ENCODE measurements at places on chromosomes 16 and 17.

- no peak for DNase-seq
These were observed 4.4 kb downstream of the SOX9 start for GRCh38 chr17:72125226-72125651.

GRCh38 chr17:82387705-82388106 lies 16.1 kb downstream of the UTS2R start:
- DNase-seq: no peak

DNA sequence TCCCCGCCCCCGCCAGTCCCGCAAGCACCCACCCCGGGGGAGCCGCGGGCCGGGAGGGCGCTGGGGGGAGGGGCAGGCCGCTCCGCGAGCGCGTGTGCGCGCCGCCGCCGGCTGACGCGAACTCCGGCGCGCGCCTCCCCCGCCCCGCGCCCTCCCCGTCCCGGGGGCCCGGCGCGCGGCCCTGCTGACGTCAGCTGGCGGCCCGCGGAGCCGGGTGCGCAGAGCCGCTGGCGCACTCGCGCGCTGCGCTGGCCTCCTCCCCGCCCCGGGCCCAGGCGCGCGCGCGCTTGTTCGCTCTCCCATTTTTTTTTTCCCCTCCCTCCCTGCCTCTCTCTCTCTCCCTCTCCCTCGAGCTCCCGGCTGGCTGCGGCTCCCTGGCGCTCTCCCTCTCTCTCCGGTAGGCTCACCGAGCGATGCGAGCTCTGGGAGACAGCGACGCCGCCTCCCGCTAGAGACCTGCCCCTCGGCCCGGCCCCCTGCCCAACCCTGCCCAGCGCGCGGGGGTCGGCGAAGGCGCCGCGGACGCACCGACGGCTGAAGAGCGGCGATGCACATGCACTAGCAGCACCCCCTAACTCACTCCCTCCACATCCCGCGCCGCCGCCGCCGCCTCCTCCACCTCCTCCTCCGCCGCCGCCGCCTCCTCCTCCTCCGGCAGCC lies at the start of gene GNAO1:
Gene GNAO1 (plus strand): TSS at position 334 of the 660 bp plus-strand sequence. CDS start 747 bp downstream, outside the sequence.
- peak; percentile 49 for DNase-seq

DNA sequence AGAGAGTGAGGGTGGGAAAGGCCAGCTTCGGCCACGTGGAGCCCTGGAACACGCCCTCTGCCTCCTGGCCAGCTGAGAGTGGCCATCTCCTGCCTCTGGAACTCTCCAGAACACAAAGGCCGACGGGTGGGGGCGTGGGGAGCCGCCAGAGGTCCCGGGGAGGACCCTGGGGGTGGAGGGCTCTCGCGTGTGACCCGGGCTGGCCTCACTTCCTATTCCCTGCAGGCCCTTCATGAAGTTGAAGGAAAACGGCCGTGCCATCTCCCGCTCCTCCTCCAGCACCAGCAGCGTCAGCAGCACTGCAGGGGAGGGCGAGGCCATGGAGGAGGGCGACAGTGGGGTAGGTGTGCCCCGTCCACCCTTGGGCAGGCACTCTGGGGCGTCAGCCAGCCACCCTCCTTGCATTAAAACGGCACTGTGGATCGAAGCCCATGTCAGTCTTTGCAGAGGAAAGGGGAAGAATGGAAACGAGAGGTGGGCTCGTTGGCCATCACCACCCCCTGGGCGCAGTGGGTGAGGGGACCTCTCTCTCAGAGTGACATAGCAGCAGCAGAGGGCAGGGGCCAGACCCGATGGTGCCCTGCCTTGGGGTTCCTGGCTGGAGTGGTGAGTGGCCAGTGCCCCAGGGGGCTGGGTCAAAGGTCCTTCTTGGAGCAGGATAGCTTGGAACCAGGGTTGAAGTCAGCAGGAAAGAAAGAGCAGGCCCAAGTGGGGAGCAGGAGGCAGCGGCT lies 37.1 kb downstream of the OR1D5 start:
- no peak for DNase-seq

DNA sequence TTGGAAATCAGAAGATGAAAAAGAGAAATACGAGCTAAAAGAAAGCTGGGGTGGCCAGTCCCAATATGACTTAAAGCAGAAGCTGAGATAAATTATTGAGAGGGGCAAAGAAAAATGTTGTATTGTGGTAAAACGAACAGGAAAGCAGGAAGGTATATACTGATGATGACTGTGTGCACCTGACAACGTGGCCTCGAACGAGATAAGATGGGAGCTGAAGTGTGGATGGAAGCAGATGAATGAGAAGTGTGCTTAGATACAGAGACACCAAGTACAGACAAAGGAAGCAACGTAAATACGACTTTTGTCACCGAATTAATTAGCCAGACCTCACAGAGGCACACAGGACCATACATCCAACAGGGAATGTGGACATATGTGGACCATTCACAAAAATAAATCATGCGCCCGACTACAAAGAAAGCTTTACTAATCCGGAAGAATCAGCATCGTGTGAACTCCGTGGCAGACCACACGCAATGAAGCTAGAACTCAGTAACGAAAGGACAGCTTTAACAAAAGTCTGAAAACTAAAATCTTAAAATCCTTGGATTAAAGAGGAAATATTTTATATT lies 218.7 kb downstream of the RPTOR start:
- no peak for DNase-seq

DNA sequence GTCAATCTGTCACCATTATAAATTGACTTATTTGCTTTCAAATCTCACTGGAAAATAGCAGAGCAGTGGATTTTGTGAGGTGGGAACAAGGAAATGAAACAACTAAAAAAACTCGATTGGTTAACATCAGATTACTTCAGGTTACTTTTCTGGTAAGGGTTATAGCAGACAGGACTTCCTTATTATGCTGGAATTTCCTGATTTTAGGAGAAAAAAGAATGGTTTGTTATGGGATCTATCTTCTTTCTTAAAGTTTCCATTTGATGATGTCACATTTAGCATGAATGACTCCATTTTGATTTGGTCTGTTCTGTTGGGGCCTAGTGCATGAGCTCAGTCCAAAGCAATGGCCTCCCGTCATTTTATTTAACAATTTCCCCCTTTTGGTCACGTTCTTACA lies 210.6 kb downstream of the KCNJ2 start:
- no peak for DNase-seq

DNA sequence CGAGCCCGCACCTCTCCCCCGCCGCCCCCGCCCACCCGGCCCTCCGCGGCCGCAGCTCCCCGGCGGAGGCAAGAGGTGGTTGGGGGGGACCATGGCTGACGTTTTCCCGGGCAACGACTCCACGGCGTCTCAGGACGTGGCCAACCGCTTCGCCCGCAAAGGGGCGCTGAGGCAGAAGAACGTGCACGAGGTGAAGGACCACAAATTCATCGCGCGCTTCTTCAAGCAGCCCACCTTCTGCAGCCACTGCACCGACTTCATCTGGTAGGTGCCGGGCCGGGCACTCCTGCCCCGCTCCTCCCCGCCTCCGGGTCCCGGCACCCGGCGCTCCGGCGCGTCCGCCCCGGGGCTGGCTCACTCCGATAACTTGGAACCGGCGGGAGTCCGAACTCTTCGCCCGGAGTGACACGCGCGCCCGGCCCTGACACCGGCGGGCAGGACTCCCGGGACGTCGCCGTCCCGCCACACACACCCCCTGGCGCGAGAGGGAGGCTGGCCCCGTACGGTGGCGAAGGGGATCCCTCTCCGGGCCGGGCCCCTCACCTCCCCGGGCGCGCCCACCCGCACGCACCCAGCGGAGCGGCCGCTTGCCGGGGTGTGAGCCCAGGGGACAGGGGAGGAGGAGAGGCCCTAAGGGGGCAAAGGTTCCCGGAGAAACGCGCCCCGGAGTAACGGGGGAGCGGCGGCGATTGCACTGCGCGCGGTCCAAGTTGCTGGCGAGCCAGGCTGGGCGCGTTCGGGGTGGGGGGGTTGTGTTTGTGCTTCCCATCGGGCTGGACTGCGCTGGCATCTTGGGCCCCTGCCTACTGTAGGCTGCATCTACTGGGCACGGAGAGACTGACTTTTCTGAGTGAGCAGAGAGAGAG lies 581 bp downstream of the PRKCA start:
- DNase-seq: peak; percentile 26

- no peak for DNase-seq
These were observed 104.1 kb upstream of the CORO6 start for GRCh38 chr17:29726715-29727252.

DNA sequence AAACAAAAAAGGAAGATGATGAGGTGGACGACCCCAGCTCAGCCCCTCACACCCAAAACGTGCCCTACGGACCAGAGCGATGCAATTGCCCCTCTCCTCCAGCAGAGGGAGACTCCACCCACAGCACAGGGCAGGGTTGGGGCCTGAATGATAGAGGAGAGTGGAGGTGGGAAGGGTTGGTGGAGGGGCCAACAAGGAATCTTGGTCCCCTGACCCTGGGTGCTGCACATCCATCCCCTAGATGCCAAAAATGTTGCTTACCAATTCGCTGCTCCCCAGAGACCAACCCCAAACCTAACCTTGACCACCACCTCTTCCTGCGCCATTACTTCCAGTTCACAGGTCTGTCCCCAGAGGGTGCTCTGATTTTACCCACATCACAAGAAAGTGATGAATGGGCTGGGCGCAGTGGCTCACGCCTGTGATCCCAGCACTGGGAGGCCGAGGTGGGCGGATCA lies 12.9 kb downstream of the P2RX5 start:
- peak; percentile 51 for DNase-seq

- DNase-seq: no peak
These were observed 532 bp downstream of the KDM6B start for GRCh38 chr17:7834542-7834956.

GRCh38 chr17:76458580-76459490 lies 5.9 kb upstream of the UBE2O start:
- no peak for DNase-seq

DNA sequence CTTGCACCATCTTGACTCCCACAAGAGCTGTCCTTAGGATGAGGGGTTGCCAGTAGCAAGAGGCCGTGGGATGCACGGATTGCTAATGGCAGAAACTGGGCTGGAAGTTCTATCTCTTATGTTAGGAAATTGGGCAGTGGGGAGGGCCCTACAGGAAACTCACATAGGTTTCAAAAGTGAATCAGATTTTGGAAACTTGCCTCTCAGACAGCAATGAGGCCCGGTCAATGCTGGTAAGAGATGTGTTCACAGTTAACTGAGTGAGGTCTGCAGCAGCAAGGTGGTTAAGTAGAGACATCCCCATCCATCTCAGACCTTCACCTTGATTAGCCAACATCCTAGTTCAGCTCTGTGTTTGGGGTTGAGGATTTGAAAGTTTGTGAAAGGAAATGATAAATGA lies 164.7 kb downstream of the ABCA8 start:
- DNase-seq: no peak

DNA sequence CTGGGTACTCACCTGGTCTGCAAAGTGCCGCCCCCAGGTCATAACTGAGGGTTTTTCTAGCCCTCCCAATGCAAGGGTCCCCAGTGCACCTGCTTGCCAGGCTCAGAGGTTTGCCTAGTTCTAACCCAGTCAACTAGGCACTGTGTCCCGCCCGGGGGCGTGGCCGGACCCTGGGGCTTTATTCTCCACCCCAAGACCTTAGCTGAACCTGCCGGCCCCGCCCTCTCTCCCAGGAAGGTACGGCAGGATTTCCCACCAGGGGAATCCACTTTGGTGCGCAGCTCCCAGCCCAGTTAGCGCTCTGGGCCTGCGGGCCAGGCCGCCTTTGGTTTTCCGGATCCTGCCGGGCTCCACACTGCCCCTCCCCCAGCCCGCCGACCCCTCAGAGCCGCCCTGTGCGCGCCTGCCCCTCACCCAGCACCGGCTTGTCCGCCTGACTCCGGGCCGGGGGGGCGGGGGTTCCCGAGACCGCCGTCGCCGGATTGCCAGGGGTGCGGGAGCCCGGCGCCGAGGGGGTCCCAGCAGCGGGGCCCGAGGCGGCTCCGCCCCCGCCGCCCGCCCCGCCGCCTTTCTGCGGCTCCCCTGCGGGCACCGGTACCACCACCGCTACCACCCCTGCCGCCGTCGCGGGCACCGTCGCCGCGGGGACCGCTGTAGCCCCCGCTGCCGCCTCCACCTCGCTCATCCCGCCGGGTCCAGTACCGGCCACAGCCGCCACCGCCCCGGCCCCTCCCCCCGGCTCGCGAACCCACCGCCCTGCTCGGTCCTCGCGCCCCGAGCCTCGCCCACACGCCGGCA lies 424 bp downstream of the YBX2 start:
- no peak for DNase-seq

DNA sequence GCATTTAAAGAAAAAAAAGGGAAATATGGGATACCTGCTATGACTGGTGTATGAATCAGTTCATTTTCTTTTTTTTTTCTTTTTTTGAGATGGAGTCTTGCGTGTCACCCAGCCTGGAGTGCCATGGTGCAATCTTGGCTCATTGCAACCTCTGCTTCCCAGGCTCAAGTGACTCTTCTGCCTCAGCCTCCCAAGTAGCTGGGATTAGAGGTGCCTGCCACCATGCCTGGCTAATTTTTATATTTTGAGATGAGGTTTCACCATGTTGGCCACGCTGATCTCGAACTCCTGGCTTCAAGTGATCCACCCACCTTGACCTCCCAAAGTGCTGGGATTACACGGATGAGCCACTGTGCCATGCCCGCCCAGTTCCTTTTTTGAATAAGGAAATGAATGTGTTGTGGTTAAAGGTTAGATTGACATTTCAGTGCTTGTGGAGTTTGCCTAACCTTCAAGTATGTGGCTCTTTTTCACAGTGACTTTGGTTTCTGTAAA lies 7.7 kb downstream of the HAPSTR1 start:
- no peak for DNase-seq

DNA sequence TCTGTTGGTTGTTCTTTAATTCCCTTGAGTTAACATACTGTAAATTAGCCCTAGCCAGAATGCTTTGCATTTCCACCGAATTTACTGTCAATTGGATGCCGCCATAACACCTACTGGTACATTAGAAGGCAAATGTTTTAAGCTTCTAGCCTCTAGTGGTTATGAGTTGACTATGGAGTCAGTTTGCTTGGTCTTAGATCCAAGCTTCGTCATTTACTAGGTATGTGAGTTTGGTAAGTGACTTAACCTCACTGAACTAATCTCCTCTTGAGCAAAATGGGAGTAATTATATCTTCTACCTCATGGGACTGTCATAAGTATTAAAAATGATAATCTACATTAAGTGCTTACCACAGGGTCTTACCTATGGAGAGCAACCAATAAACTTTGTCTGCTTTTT lies 20.4 kb upstream of the CDH11 start:
- no peak for DNase-seq

DNA sequence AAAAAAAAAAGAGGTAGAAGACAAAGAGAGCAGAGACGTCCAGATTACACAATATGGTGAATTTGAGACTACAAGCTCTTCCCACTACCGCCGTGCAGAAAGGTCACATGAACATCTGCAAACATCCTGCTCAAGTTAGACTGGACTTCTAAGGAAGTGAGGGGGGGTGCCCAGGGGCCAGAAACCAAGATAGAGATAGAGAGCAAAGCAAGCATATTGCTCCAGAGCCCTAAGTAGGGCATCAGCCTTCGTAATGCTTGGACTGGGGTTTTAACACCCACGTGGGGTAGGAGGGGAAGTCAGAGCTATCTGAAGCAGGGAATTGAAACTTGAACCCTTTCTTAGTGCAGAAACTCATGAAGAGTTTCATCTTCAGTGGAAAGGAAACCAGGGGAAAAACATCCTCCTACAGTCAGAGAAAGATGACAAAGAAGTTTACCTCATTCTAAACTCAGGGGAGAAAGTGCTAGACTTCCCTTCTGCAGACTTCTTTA lies 8.7 kb downstream of the CLEC19A start:
- no peak for DNase-seq

- no peak for DNase-seq
These were observed 15.7 kb upstream of the CCL1 start for GRCh38 chr17:34378664-34379101.

Data from activated T-cell treated with anti-CD3 and anti-CD28 coated beads for 4 hours (primary cell).